ENCODE measurements at places on chromosomes 1 and 21.
A peak's percentile ranks its signal among the peaks of the same experiment; 100 is the strongest.

DNA sequence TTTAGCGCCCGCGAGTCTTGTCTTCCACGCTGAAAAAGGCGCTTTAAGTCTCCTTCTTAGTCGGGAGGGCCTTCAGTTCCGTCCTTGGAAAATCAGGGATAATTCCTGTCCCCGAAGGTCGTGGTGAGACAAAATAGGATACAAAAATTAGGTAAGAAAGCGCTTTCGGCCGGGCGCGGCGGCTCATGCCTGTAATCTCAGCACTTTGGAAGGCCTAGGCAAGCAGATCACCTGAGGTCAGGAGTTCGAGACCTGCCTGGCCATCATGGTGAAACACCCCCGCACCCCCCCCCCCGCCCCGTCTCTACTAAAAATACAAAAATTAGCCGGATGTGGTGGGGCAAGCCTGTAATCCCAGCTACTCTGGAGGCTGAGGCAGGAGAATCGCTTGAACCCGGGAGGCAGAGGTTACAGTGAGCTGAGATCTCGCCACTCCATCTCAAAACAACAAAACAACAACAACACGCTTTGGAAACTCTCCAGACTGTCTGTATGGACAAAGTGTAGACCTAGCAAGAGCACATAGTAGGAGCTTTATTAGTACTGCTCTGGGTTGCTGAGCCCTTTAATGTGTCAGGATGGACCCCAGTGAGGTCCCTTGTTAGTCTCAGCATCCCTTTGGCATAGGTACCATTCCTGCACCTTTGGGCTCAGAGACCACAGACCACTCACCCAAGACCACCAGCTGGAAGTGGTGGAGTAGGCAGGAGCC is 790 bp upstream of the TMEM54 start:
- DNase-seq: no peak

- DNase-seq: no peak
Measured at GRCh38 chr1:205286335-205286950, 35.1 kb downstream of the NUAK2 start.

DNA sequence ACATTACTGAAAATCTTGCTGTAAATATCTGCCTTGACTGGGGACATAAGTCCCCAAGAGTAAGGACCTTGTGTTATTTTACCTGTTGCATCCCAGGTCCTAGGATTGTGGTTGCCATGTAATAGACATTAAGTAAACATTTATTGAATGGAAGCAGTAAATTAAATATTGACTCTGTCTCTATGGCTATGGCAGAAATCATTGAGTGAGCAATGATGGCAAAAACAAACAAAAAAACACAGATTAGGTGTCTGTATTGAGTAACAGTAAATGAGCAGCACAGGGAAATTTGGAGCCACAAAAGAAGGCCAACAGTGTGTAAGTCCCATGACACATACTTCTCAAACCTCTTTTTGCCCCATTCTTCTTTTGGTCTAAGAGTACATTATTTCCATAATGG is 240.4 kb downstream of the NFIA start:
- peak; percentile 2 for DNase-seq

GRCh38 chr1:116432655-116433265 is 59.7 kb downstream of the ATP1A1 start:
- DNase-seq: no peak
